ENCODE measurements at places on chromosomes 7 and 10. TPM values are rescaled to one million over a fixed set of nuclear protein-coding genes. Genes with fewer than 3 reads are reported as not detected.
A peak's percentile ranks its signal among the peaks of the same experiment; 100 is the strongest.

DNA sequence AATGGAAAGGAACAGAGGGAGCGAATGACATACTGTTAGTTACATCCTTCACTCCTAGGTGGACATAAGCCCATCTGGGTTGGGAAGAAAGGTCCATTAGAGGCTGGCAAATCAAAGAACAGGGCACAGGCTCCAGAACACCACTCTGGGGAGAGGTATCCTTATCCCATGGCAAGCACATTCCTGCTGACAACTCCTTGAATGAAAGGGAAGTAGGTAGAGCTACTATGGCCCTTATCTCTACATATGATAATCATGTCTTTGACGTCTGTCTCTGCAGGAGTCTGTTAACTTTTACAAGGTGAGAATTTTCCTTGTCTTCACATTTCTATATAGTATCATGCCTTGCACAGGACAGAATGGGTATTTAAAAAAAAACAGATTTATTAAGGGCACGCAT lies 10.4 kb downstream of the DENND11 start:
- no peak for ATAC-seq

- no peak for ATAC-seq
These were observed 24.6 kb downstream of the ADIRF start for GRCh38 chr10:86992929-86993328.

The MMP21 gene
- total RNA-seq = not detected

GRCh38 chr10:6464862-6465430 lies 115.1 kb downstream of the PRKCQ start:
- no peak for ATAC-seq

The GRID2IP gene
- 0.19 TPM for total RNA-seq

The ZNF33A gene
- total RNA-seq = 32.0 TPM

The CCDC146 gene
- 12.5 TPM for total RNA-seq

- ATAC-seq = peak; percentile 46
These were observed 61.6 kb upstream of the BTRC start for GRCh38 chr10:101292194-101293006.

DNA sequence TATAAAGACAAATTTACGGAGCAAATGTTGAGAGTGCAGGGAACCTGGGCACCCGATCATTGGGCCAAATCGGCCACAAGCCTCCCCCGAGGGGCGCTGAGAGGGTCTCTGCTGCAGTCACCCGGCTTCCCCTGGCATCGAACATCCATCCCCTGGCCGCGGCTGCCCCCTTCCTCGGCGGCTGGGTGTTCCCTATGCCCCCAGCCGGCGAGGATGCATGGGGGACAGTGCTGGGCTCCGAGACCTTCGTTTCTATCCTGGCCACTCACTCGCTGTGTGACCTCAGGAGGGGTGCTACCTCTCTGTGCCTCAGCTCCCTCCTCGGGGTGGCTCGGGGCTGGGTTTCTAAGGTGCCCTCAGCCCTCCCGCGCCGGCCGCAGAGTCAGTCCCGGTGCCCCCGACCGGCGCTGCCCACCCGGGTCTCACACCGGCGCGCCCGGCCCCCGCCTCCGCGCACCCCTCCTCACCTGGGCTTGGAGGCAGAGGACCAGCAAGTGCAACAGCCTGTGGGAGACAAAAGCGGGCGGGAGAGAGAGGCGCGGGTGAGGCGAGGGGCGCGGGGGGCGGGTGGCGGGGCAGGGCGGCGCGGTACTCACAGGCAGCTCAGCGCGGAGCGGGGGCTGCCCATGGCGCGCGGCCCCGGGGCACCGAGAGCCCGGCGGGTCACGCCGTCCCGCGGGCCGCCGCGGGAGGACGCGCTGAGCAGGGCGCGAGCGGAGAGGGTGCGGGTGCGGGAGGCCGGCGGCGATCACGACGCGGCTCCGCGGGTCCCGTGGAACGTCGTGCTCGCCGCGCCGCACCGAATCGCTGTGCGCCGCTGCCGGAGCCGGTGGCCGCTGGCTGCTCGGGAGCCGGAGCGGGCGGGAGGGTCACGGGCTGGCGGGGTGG lies at the start of gene FGF8:
Gene FGF8 (minus strand): TSS at position 842 of the 888 bp plus-strand sequence. CDS start 214 bp downstream, at position 628.
- peak; percentile 36 for ATAC-seq

GRCh38 chr10:97109547-97109946 lies 76.2 kb downstream of the SLIT1 start:
- ATAC-seq = peak; percentile 72

The LANCL2 gene
- 28.5 TPM for total RNA-seq

GRCh38 chr10:93584445-93584844 lies 16.6 kb downstream of the RBP4 start:
- ATAC-seq = no peak

GRCh38 chr7:128137181-128137580 lies 103.9 kb upstream of the LEP start:
- ATAC-seq = no peak

The IFIT2 gene
- total RNA-seq = 0.64 TPM

DNA sequence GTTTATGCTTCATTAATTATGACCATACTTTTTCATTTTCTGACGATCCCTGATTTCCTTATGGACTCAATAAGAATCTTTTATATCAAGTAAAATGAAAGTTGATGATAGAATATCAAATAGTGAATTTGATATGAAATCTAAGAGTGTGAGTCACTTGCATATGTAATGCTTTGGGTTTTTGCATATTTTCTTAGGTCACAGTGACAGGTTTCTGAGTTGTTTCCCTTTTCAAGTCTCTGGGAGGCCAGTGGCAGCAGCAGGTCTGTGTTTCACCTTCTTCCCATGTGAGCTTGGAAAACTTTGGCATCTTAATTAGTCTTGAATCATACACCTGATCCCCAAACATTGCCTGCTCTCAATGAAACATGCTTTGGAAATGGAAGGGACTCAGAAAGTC lies 34.7 kb upstream of the GJD4 start:
- no peak for ATAC-seq

- peak; percentile 47 for ATAC-seq
These were observed 1.4 kb upstream of the ASIC3 start for GRCh38 chr7:151046603-151047573.

- no peak for ATAC-seq
These were observed 341.5 kb downstream of the ELMO1 start for GRCh38 chr7:37107047-37107750.

DNA sequence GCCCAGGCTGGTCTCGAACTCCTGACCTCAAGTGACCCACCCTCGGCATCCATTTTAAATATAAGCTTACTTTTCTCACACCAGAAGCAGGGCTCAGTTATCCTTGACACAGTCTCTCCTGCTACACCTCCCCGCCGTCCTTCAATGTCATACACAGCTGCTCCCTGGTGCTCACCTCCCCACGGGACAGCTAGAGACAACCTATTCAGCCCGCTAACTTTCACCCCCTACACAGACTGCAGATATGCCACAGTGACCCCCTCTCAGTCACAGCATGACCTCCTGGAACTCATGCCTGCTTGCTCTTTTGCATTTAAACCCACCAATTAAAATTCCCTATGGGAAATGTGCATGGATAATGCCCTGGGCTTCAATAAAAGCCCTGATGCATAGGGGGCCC lies 44.2 kb upstream of the KCNMA1 start:
- peak; percentile 26 for ATAC-seq

- no peak for ATAC-seq
These were observed 284.5 kb upstream of the KLF6 start for GRCh38 chr10:4069491-4069890.

- ATAC-seq = peak; percentile 75
These were observed 631.0 kb upstream of the ANKRD30A start for GRCh38 chr10:36494371-36494770.

GRCh38 chr10:13794992-13795612 lies 208.3 kb downstream of the PRPF18 start:
- no peak for ATAC-seq

The ADCY1 gene
- total RNA-seq = 10.8 TPM

DNA sequence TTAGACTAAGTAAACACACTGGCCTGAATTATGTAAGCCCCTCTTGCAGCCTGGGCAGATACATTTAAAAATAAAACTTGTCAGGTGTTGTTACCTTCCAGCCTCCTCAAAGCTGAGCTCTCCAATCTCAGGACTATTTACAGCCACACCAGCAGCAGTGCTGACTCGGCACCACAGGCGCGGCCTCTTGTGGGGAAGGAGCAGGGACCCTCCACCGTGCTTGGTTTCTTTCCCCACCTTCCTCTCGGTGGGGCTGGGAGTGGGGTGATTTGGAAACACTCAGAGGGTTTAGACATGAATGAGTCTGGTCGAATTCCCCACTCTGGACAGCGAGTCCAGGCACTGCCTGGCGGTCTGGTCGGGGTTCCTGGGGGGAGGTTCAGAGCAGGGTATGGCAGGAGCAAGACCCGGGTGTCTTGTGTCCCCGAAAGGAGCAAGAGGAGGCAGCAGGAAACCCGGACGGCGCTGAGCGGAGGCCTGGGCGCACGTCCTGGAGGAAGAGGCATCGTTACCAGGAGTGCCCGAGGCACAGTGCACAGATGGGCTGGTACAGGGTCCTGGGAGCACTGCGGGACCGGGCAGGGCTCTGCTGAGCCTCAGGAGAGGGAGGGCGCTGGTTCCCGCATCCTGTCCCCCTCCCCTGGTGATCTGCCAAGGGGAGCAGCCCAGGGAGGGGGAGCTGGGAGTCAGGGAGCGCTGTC lies 29.2 kb upstream of the CFAP46 start:
- no peak for ATAC-seq

GRCh38 chr7:88041583-88041982 lies 107.5 kb downstream of the ADAM22 start:
- ATAC-seq = no peak

DNA sequence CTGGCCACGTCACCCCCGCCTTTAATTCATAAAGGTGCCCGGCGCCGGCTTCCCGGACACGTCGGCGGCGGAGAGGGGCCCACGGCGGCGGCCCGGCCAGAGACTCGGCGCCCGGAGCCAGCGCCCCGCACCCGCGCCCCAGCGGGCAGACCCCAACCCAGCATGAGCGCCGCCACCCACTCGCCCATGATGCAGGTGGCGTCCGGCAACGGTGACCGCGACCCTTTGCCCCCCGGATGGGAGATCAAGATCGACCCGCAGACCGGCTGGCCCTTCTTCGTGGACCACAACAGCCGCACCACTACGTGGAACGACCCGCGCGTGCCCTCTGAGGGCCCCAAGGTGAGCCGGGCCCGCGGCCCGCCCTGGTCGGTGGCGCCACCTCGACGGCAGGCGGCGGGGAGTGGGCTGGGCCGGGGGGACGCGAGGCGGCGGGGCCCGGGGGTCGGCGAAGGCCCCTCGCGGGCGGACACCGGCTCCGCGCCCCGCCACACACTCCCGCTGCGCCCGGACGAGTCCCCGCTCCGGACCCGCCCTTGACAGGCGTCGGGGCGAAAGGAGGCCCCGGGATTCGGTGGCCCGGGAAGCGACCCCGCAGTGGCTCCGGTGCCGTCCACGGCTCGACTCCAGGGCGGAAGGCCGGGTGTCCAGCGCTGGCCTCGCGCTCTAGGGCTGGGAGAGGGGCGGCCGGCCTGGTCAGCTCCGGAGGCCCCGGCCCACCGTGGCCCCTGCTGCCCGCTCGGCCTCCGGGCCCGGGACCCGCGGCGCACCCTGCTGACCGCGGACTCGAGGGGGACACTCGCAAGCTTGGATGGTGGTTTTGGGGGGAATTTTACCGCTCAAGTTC lies 557 bp downstream of the BAG3 start:
- ATAC-seq = peak; percentile 3

GRCh38 chr10:79490400-79491142 lies 21.8 kb upstream of the EIF5AL1 start:
- ATAC-seq = no peak

DNA sequence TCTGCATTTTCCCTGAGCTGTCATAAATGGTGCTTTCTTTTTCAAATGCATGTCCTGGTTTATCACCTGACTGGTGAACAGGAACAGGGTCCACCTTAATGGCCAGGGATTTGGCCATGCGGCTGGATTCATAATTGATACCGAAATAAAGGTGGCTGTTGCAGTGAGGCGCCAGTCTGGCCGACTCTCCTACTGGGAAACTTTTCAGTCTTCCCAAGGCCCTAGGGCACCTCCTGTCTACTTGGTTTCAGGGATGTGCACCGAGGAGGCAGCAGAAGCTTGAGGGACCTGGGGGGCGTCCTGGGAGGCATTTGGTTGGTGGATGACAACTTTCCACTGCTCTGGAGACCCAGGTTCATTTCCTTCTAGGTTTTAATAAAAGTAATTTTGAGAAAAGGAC lies 46.4 kb upstream of the FIGNL1 start:
- no peak for ATAC-seq

DNA sequence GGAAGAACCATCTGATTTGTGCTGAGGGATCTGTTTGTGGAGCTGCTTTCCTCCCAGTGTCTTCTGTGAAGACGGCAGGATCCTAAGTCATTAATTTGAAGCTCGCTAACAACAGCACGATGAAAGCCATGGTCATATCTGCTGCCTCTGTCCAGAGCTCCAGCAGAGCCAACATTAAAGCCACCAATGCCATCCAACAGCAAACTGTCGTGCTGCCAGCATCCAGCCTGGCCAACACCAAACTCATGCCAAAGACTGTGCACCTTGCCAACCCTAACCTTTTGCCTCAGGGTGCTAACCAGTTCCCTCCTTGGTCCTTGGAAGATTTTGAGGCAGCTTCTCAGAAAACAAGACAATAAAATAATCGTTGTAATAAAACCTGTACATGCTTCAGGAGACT lies 36.2 kb downstream of the HTR5A start:
- ATAC-seq = no peak

The LIPF gene
- not detected for total RNA-seq

DNA sequence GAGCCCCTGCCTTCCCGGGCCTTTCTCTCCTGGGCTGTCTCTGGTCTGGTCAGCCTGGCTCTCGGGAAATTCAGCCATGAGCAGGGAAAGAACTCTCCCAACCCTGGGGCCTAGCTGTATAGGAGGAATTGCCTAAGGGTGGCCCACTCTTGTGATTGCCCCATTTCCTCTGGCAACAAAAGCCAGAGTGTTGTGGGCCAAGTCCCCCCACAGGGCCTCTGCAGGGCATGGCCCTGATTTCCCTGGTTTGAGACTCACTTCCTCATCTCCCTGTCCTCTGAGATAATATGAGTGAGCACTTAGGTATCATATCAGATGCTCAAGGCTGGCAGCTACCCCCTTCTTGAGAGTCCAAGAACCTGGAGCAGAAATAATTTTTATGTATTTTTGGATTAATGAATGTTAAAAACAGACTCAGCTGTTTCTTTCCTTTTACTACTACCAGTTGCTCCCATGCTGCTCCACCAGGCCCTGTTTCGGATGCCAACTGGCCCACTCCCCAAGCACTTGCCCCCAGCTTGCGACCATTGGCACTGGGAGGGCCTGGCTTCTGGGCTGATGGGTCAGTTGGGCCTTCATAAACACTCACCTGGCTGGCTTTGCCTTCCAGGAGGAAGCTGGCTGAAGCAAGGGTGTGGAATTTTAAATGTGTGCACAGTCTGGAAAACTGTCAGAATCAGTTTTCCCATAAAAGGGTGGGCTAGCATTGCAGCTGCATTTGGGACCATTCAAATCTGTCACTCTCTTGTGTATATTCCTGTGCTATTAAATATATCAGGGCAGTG lies 11.4 kb downstream of the IRF5 start:
- ATAC-seq = no peak

DNA sequence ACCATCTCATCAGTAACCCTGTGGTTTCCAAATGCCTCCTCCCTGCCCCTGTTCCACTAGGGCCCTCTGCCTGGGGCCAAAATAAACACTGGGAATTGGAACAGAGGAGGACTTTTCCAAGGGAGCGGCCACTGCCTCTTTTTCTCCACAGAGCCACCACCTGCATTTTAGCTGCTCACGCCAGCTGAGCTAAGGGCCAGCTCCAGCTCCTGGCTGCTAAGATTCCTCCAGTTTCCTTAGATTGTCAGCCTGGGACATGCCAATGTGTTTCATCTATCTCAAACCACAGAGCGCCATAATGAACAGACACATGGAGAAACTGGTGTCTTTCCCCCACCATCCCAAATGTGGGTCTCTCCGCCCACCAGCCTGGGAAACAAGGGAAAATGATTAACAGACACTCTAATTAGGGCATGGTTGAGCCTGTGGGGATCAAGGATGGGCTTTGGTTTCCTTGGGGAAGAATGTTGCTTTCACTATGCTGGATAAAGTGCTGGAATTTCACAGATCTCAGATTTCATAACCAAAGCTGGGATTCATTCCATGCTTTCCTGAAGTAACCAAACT lies 52.2 kb downstream of the ASB13 start:
- no peak for ATAC-seq

The STEAP2 gene
- 1.2 TPM for total RNA-seq

Data from motor neuron (in vitro differentiated cells).